ENCODE measurements at places on chromosomes 4 and X. TPM values are rescaled to one million over a fixed set of nuclear protein-coding genes. Genes with fewer than 3 reads are reported as not detected.

SMR3B gene
- not detected for total RNA-seq

MAGEA2B gene
- not detected for total RNA-seq

PRSS12 gene
- not detected for total RNA-seq

DNA sequence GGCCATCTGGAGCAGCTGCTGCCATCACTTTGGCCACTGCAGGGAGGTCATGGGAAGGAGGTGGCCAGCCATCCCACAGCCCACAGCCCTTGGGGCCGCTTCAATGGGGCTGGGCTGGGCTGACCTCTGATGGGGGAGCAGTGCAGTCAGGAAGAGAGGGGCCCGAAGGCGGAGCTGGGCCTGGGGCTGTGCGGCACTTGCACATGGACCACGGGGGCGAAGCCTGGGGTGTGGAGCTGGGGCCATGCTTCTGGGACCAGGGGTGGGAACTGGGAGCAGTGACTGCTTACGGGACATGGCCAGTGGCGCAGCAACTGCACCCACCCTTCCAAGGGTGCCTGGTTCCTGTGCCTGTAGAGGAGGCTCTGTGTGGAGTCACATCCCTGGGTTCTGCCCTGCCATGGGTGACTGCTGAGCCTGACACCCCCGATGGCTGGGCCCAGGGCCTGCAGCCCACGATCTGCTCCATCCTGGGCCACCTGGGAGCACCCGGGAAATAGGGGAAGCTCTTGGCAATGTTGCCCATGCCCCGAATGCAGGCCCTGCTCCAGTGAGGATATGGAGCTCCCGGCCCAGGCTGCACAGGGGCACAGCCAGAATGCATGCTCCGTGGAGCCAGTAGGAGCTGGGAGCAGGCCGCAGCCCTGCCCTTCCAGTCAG lies 22.4 kb upstream of the SULT1B1 start:
- no peak for DNase-seq

Data from heart right ventricle (tissue), 16 donors.